ENCODE measurements at places on chromosomes 16 and 17.
A peak's percentile ranks its signal among the peaks of the same experiment; 100 is the strongest.

GRCh38 chr16:1548727-1549126 is 15.3 kb downstream of the TMEM204 start:
- DNase-seq: no peak

DNA sequence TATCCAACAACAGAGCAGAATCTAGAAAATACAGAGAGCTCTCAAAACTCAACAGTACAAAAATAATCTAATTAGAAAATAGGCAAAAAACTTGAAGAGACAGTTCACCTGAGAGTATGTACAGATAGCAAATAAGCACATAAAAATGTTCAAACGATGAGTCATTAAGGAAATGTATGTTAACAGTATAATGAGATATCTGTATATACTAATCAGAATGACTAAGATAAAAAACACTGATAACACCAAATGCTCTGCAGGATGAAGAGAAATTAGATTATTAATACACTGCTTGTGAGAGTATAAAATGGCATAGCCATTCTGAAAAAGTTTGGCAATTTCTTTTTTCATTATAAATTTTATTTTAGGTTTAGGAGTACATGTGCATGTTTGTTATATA is 1307.6 kb upstream of the GOT2 start:
- DNase-seq: no peak

GRCh38 chr16:81517629-81518438 is 73.2 kb downstream of the CMIP start:
- DNase-seq: no peak

- DNase-seq: no peak
Measured at GRCh38 chr16:48394355-48394703, 9.1 kb upstream of the SIAH1 start.

- no peak for DNase-seq
Measured at GRCh38 chr17:43701318-43701743, 39.6 kb upstream of the MEOX1 start.

GRCh38 chr17:40960144-40960543 is 6.6 kb downstream of the KRT39 start:
- DNase-seq: no peak

DNA sequence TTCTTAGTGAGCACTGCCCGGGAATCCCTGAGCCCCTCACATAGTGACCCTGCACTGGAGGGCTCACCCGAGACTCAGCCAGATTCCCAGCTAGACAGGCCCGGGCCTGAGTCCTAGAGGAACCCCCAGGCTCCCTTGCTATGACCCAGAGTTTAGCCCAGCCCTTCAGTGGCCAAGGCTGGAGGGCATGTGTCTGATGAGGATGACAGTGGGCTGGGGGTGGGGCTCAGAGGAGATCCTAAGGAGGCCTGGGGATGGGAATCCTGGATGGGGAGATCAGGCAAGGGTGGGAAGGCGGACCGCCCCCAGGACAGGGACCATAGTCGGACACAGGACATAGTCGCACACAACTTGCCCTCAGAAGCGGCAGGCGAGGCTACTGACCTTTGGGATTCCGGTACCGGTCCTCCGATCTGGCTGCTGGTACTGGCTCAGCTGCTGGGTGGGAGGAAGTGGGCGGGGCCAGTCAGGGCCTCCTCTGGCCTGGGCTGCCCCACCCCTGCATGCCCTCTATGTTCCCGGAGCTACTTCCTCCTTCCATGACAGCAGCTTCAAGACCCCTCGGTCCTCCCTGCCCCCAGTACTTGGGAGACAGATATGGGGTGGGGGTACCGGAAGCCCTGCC is 1.1 kb downstream of the CD79B start:
- no peak for DNase-seq

GRCh38 chr17:47240806-47241205 is 12.8 kb upstream of the ITGB3 start:
- DNase-seq: no peak

DNA sequence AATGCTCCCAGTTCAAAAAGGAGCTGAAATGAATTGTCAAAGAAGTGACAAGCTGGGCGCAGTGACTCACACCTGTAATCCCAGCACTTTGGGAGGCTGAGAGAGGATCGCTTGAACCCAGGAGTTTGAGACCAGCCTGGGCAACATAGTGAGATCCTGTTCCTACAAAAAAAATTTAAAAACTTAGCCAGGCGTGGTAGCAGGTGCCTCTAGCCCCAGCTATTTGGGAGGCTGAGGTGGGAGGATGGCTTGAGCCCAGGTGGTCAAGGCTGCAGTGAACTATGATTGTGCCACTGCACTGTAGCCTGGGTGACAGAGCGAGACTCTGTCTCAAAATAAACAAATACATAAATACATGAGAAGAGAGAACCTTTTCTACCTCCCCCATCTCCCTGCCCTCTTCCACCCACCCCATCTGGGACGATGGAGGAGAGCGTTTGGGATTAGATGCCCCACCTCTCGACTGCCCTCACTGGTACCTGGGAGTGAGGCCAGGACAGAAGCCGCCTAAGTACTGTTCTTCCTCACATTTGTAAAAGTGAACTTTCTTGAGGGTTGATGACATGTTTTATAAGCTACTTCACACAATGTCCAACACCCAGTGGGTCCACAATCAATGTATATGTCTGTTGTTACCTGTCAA is 2.4 kb downstream of the IL4R start:
- DNase-seq: no peak

GRCh38 chr17:38585056-38585917 is 20.5 kb downstream of the SRCIN1 start:
- DNase-seq: peak; percentile 33

DNA sequence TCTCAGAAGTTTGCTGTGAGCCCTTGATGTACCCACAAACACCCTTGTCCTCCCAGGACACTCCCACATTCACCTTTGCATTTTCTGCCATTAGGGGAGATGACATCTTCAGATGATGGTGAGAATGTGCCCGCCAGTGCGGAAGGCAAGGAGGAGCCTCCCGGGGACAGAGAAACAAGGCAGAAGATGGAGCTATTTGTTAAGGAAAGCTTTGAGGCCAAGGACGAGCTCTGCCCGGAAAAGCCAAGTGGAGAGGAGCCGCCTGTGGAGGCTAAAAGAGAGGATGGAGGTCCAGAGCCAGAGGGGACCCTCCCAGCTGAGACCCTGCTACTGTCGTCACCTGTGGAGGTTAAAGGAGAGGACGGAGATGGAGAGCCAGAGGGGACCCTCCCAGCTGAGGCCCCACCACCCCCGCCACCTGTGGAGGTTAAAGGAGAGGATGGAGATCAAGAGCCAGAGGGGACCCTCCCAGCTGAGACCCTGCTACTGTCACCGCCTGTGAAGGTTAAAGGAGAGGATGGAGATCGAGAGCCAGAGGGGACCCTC is 17.0 kb downstream of the TAF1C start:
- DNase-seq: no peak

DNA sequence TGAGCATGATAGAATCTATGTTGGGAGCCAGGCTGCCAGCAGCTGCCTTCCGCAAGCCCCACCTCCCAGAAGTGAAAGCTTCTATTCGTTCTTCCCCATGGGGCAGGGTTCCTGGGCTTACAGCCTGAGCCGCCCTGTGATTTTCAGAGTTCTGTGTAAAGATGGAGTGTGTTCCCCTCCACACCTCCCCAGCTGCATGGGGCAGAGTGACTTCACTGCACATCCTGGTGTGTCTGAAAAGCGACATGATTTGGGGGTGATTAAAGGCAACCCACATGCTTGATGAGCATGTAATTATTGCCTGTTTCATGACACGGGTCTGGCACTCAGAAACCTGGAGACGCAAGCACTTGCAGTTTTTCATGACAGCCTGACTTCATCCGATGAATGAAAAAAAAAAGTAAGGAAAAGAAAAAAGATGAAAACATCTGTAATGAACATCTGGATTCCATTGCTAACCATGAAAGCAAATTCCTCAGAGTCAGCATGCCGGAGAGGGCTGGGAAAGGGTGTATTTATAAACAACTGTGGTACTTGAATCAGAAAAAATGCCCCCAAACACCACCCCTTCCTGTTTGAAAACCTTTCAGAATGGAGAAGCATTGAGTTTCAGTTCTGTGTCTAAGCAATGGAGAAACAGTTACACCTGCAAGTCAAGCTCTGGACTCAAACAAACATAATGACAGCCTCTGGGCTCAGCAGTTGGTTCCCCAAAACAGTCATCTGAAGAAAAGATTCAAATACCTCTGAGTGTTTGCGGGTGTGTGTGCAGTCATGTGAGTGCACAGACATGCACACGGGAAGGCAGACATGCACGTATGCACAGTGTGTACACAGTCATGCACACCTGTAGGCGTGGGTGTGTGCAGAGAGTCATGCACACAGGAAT is 266.0 kb downstream of the ENGASE start:
- DNase-seq: no peak

- no peak for DNase-seq
Measured at GRCh38 chr17:77825621-77826020, 132.9 kb upstream of the TNRC6C start.

GRCh38 chr17:61405686-61406536 is 6.3 kb downstream of the TBX2 start:
- no peak for DNase-seq

GRCh38 chr17:82935966-82936767 is 96.3 kb upstream of the ZNF750 start:
- DNase-seq: no peak

- no peak for DNase-seq
Measured at GRCh38 chr16:692356-693108, 2.3 kb upstream of the WDR24 start.

DNA sequence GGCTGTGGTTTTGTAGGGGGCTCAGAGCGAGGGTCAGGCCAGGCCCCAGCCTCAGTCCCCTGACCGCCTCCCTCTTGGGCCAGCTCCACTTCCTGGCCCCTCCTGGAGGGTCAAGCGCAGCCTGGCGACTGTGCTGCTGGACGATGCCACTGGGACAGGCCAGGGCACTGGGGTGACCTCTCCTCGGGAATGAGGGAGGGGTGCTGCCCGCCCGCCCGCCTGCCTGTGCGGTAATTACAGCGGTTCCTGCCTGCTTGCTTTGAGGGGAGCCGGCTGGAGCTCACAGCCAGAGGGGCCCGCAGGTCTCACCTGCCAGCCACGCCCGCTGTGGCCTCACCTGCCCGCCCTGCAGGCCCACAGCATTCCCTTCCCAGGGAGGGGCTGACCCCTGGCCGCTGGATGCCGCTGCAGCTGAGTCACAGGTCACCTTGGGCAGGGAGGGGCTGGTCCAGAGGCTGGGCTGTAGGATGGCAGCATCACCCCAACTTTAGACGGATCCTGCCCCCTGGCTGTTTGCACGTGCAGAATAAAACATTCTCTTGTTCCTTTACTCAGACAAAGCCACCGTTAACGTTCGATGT is 76.7 kb upstream of the CBX4 start:
- DNase-seq: no peak

- no peak for DNase-seq
Measured at GRCh38 chr17:4449736-4450135, 16.0 kb downstream of the SPNS3 start.

DNA sequence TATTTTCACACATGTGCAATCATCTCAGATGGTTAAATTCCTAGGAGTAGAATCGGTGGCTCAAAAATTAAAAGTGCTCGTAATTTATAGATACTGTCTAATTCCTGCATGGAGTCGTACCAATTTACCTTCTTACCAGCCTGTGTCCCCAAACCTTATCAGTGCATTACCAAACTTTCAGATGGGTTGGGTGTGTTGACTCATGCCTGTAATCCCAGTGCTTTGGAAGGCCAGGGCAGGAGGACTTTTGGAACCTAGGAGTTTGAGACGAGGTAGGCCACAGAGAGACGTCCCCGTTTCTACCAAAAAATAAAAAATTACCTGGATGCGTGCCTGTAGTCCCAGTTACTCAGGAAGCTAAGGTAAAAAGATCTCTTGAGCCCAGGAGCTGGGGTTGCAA is 34.5 kb upstream of the GPRC5B start:
- DNase-seq: no peak

DNA sequence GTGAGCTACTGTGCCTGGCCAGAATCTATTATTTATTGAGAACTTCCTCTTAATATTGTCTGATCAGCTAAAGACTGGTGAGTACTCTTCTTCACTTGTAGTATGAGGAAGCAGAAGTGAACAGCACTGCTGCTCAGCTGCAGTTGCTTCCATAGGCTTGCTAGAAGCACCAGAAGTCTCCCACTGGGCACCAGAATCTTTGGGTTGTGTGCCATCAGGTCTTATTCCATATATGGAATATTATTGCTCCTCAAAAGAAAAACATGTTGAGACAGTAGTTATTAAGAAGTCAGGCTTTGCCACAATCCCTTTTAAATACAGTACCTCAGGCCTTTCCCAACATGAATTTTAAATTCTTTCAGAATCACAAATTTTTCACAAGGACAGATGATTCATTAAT is 17.2 kb downstream of the SNTB2 start:
- DNase-seq: no peak

DNA sequence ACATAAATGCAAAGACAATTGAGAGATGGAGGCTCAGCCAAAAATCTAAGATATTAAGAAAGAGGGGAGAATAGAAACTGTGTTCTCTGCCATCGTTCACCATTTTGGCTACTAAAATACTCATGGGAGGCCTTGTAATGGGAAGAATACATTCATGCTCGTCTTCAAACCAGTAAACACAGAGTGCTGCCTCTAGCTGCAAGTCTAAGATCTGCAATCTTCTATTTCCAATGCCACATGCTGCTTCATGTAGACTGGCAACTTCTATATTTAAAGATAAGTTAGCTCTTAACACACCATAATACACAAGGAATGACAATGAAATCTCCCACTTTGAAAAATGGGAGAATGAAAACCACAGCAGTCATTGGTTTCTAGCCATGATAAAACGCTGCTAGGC is 387.3 kb downstream of the HS3ST3B1 start:
- no peak for DNase-seq

- no peak for DNase-seq
Measured at GRCh38 chr16:69936751-69937211, 14.4 kb upstream of the CLEC18A start.

DNA sequence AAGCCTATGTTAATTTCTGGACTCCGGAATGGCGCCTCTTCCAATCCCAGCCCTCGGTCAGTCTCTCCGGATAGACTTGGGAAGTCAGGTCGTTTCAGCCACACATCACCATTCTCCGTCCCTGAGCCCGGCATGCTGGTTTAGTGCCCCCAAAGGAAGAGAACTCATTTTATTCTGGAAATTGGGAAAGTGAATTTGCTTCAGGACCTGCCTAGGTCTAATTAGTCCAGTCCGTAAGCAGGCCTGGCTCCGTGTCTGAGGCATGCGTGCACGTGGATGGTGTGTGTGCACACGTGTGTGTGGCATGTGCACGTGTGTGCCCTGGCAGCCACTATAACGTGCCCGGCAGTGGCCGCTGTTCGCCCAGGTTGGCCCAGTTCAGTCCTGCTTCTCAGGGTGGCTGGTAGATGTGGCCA is 77.4 kb downstream of the RPA1 start:
- no peak for DNase-seq

GRCh38 chr16:24070851-24071250 is 185.3 kb upstream of the CACNG3 start:
- DNase-seq: no peak

DNA sequence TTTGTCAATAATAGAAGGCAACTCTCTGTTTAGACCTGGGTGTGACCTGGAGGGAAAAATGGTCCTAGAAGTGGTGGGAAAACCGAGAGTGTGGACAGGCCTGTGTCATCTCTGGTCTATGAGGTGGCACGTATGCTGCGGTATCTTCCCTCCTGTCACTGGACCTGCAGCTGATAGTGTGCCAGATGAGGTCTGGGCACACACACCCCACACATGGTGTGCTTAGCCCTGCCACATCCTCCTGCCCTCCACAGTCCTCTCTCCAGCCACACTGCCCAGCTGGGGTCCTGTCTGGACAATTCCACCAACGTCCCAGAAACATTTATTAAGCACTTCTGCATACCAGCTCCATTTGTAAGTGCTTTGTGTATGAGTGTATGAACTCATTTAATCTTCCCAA is 37.2 kb downstream of the GLP2R start:
- DNase-seq: no peak

- DNase-seq: no peak
Measured at GRCh38 chr17:39820541-39820940, 43.6 kb downstream of the IKZF3 start.

Measured in NCI-H2081 treated with DMSO at 0.1 percent for 48 hours (cell line).